NCI-H1436 treated with DMSO at 0.1 percent for 48 hours (cell line): ENCODE measurements at places on chromosomes 11 and 22.

GRCh38 chr11:110468121-110468520 is 38.4 kb downstream of the FDX1 start:
- DNase-seq = no peak

DNA sequence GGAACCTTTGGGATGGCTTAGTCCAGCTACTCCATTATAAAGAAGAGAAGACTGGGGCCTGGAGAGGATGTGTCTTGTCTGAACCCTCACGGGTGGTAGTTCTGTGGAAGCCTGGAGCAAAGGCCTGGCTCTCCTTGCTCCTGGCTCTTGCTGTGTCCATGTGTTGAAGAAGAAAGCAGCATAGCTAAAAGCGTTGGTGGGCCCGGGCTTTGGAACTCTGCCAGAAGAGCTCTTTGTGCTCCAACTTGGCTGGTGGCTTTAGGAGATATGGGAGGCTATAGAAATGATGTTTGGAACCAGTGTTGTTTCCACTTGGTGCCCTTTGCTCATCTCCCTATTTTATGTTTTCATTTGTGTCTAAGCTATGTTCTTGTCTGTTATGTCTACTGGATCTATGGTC is 131.1 kb downstream of the DBX1 start:
- DNase-seq = no peak

DNA sequence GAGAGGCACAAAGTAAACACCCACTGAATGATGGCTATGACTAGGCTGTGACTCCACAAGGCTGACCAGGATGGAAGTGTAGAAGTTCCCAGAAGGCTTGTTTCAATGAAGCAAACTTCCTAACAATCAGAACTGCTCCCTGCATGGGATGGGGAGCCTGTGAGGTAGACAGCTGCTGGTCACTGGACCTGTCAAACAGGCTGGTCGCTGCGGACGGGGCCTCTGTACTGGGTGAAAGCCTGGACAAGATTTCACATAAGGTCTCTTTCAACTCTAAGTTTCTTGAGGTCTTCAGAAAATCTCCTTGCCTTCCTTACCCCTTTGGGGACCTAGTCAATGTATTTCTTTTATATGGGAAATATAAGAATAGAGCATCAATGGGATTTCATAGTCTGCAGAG is 438.2 kb downstream of the BUD13 start:
- DNase-seq = no peak

GRCh38 chr11:64232182-64232966 is 2.0 kb upstream of the VEGFB start:
- DNase-seq = no peak

DNA sequence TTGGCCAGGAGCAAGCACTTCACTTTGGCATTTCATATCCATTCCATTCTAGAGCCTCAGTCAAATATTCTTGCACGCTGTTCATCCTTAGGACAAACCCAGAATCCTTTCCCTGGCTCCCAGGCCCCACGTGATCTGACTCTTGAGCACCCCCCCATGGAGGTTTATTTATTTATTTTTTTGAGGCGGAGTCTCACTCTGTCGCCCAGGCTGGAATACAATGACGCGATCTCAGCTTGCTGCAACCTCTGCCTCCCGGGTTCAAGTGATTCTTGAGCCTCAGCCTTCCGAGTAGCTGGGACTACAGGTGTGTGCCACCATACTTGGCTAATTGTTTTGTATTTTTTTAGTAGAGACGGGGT is 12.7 kb upstream of the TSGA10IP start:
- no peak for DNase-seq

DNA sequence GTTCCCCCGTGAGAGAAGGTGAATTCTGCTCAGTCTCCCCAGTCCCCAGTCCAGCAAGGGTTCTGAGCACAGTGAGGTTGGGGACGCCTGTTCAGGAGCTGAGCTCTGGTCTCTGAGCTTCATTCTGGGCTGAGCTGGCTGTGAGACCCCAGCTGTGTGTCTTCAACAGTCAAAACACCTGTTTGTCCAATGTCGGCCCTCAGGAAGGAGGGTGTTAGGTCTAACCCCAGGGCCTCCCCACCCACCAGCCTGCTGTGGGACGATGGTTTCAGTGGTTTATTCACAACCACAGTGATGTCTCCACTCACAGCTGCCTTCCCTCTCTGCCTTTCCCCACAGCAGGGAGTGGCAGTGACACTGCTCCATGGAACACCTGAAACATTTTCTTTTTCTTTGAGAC is 1282.9 kb downstream of the TBC1D22A start:
- DNase-seq = no peak

GRCh38 chr11:67732045-67732787 is 57.8 kb upstream of the ALDH3B2 start:
- DNase-seq = no peak

DNA sequence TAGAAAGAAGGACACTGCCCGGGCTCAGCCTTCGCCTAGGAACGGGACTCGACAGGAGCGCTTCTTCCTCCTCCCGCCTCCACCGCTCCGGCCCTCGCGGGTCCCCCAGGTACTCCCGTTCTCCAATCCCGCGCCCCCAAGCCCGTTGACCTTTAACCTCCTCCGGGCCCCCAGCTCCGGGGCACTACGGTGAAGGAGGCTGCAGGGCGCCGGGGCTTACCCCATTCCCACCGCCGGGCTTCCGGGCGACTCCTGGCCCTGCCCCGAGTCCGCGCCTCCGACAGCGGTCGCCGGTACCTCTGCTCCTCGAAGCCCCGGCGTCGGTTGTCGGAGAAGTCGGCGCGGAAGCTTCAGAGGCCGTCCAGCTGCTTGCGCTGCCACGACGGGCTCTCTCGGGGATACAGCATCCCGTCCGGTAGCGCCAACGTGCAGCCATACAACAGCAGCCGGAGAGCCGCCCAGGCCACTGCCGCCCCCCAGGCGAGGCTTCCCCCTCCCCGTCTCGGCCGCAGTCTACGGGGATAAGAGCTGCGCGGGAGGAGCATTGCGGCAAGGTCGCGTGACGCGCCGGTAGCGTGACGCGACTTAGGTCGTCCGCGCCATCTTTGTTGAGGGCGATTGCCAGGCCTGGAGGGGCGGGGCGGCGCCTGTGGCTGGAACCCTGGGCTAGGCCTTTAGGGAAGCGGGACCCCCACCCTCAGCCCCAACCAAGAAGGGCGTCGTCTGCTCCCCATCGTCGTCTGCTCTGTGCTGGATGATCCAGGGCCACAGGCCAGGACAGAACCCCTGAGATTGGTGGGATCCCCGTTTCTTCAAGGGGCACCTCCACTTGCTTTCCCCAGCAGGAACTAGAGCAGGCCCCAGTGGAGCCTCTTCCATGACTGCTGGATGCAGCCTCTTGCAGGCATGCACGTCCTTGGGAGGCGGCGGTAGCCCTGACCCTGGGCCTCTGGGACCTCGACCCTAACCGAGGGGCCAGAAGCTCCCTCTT is 26.3 kb downstream of the RGL4 start:
- DNase-seq = peak; percentile 28

- no peak for DNase-seq
Measured at GRCh38 chr22:40196628-40197360, 19.1 kb downstream of the TNRC6B start.

GRCh38 chr11:63869171-63869591 is 30.3 kb downstream of the MARK2 start:
- DNase-seq = no peak

GRCh38 chr11:35477901-35478300 is 47.5 kb downstream of the PAMR1 start:
- DNase-seq = no peak

- DNase-seq = no peak
Measured at GRCh38 chr11:44854086-44854485, 96.6 kb downstream of the TP53I11 start.

- DNase-seq = no peak
Measured at GRCh38 chr22:17106785-17107546, 14.2 kb downstream of the TMEM121B start.

DNA sequence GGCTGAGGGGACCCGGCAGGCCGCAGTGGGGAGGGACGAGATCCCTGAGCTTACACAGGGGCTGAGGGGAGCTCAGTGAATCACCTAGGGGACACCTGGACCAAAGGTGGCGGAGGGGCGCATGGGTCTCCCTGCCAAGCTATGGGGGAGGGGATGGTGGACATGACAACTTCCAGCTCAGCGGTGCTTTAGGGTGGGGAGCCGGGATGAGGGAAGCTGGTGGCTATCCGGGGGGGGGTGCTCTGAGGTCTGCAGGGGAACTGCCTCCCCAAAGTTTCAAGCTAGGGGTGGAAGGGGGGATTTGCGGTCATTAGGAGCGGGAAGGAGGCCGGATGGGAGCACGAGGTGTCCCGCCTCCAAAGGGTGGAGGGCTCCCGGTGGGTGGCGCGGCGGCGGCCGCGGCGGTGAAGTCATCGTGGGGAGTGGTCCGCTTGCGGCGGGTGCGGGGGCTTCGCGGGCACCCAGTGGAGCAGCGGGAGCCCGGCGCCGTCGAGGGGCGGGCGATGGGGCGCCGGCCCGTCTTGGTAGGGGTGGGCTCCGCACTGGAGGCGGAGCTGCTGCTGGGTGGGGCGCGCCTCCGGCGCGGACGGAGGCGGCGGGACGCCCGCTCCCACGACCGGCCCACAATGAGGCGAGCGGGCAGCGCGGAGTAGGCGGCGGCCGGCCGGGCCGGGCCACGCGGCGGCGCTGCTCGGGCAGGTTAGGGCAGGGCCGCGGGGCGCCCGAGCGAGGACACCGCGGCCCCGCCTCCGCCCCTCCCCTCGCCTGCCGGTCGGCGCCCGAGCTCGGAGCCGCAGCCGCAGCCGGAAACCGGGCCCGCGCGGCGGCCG is at the start of gene MICALL1:
Gene MICALL1 (plus strand): TSS at position 764 of the 830 bp plus-strand sequence. CDS start 126 bp downstream, outside the sequence.
- DNase-seq = no peak

GRCh38 chr11:65003282-65003681 is 6.5 kb upstream of the BATF2 start:
- DNase-seq = no peak

DNA sequence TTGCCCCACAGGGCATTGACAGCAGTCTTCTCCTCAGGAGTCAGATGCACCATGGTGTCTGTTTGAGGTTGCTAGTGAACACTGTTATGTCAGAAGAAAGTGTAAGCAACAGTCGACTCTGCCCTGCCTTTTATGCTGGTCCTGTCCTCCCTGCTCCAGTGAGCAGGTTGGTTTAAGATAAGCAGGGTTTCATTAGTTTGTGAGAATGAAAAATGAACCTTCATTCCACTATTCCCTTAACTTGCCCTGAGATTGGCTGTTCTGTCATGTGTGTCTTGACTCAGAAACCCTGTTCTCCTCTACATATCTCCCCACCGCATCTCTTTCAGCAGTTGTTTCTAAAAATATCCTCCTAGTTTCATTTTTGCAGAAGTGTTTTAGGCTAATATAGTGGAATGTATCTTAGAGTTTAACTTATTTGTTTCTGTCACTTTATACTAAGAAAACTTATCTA is at the start of gene HBD:
Gene HBD (minus strand): TSS at position 103 of the 454 bp plus-strand sequence. CDS start 50 bp downstream, at position 53.
- no peak for DNase-seq

DNA sequence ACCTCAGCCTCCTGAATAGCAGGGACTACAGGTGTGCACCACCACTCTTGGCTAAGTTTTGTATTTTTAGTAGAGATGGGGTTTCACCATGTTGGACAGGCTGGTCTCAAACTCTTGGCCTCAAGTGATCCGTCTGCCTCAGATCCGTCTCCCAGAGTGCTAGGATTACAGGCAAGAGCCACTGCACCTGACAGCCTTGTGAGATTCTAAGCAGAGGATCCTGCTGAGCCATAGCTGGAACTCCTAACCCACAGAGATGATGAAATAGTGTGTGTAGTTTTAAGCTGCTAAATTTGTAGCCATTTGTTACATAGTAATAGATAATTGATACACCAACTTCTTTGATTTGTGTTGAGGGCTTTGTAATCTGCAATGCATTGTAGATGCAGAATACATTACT is 51.1 kb downstream of the CLMP start:
- DNase-seq = no peak

DNA sequence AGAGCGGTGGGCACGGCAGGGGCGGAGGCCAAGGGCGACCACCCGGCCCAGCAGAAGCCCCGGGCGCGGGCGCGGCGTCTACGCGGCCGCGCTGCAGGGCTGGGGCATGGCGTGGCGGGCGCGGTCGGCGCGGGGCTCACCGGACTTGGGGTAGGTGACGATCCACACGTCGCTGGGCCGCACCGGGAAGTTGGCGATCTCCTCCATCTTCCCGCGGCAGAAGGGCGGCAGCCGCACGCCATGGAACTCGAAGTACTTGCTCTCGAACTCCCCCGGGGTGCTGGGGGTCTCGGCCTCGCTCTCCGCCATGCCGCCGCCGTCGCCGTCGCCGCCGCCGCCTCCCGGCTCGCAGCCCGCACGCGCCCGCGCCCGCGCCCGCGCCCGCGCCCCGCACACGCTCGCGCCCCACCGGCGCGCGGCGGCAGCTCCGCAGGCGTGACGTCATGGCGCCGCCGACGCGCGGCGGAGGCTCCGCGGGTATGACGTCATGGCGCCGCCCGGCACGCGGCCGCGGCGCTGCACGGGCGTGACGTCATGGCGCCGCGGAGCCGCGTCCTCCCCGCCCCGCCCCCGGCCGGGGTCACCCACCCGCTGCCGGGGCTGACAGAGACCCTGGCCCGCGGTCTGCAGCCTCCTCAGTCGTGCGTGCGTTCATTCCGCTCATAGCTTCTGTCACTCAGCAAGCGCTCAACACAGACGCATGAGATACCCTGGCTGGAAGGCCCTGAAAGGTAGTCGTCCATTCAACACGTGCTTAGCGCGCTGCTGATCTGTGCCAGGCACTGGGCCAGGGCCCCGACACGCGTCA is at the start of gene SULT4A1:
Gene SULT4A1 (minus strand): TSS at position 440 of the 808 bp plus-strand sequence. CDS start 131 bp downstream, at position 309.
- DNase-seq = no peak

- no peak for DNase-seq
Measured at GRCh38 chr22:20412474-20413216, 18.7 kb downstream of the ZNF74 start.

GRCh38 chr22:39177791-39178190 is 25.3 kb upstream of the CBX7 start:
- DNase-seq = no peak

DNA sequence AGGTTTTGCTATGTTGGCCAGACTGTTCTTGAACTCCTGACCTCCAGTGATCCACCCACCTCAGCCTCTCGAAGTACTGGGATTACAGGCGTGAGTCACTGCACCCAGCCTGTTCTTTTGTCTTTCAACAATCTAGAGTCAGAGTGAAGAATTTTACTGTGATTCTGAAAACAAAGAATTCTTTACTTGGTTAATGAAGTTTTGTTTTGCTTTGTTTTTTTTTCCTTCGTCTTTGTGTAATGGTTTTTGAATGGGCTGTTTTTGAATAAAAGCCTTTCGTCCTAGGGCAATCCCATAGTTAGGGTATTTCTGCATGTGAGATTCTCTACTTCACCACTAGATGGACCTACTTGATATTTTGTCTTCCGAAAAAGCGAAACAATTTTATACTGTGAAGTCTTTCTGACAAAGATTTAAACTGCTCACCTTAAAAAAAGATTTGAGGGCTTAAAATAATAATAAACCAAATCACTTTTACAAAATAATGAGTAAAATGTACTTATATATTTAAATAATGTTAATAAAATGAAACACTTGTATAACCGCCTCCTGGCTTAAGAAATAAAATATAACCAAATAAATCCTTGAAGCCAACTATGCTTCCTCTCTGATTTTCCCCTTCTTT is 43.4 kb upstream of the SC5D start:
- DNase-seq = no peak

DNA sequence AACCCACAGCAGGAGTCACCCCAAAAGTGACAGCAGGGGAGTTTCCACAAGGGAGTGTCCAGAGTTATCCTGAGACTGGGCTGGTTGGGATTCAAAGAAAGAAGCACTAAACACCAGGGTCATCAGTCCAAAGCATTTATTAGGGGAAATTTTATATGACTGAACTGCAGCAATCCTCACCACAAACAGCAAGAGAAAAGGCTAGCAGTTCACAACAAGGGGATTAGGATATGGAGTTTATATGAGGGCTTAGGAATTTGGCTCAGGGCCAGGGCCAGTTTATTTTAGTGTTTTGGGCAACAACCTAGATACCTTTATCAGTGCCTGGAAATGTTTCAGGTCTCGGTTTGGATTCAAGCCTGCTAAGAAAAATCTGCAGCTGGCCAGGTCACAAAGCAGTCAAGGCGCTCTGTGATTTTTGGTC is 4.6 kb upstream of the TMEM126A start:
- DNase-seq = no peak

GRCh38 chr11:92623055-92623454 is 346.4 kb upstream of the MTNR1B start:
- no peak for DNase-seq
